Skin of body (tissue), 3 donors: ENCODE measurements at places on chromosomes 11 and 22.

GRCh38 chr11:103681855-103682254 lies 354.6 kb upstream of the DDI1 start:
- DNase-seq = no peak

- DNase-seq = peak; percentile 14
These were observed 12.7 kb downstream of the DUSP8 start for GRCh38 chr11:1559111-1559951.

- DNase-seq = no peak
These were observed 31.6 kb downstream of the CPT1A start for GRCh38 chr11:68810164-68810563.

DNA sequence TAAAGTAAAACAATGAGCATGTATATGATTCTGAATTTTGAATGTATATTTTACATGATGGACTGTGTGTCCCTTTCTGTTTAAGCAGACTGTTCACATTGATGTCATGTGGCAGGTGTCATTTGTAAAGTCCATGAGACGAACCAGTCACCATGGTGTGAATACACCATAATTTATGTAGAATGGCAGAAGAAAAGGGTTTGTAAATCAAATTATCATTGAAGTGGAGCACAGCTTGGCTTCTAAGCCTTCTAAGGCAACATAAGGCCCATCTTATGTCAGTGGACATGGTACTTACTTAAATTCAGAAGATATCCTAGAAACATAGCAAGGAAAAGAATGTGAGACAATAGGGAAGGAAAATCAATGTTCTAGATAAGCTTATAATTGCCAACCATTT lies 4.4 kb downstream of the MAP6 start:
- DNase-seq = no peak

GRCh38 chr11:63535734-63536133 lies 874 bp upstream of the PLAAT4 start:
- no peak for DNase-seq

GRCh38 chr11:59479906-59480305 lies 6.8 kb downstream of the OR4D10 start:
- no peak for DNase-seq

GRCh38 chr22:20752873-20753272 lies 21.0 kb upstream of the SERPIND1 start:
- no peak for DNase-seq

GRCh38 chr11:75035256-75035655 lies 46.5 kb downstream of the NEU3 start:
- no peak for DNase-seq

GRCh38 chr11:73342633-73343032 lies 33.6 kb upstream of the RELT start:
- DNase-seq = no peak

DNA sequence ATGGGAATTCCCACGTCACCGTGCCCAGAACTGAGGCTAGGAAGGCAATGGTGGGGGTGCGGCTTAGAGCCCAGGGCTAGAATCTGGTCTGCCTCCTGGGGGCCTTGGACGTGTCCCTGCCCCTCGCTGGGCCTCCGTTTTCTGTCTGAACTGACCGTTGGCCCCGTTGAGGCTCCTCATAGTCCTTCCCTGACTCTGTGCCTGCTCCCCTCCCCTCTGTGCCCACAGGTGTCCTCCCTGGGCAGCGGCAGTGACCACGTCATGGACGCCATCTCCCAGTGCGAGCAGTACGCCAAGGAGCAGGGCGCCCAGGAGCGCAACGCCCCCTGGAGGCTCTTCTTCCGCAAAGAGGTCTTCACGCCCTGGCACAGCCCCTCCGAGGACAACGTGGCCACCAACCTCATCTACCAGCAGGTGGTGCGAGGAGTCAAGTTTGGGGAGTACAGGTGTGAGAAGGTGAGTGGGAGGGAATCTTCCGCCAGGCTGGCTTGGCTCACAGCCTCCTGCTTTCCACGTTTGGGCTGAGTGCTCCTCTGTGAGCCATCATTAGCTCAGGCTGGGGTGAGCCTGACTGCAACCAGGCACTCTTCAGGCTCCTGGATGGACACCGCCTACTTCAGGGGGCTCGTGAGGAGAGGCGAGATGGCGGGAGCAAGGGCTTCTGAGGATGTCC lies 63.9 kb downstream of the MYO7A start:
- no peak for DNase-seq

DNA sequence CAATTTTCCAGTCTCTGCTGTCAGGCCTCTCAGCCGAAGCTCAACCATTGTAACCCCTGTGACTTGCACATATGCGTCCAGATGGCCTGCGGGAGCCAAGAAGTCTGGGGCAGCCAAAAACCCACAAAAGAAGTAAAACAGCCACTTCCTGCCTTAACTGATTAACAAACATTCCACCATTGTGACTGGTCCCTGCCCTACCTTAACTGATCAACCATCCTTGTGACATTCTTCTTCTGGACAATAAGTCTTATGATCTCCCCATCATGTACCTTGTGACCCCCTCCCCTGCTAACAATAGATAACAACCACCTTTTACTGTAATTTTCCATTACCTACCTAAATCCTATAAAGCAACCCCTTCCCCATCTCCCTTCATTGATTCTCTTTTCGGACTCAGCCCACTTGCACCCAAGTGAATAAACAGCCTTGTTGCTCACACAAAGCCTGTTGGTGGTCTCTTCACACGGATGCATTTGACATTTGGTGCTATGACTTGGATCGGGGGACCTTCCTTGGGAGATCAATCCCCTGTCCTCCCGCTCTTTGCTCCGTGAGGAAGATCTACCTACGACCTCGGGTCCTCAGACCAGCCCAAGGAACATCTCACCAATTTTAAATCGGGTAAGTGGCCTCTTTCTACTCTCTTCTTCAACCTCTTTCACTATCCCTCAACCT lies 1.3 kb upstream of the NDUFC2 start:
- DNase-seq = no peak

DNA sequence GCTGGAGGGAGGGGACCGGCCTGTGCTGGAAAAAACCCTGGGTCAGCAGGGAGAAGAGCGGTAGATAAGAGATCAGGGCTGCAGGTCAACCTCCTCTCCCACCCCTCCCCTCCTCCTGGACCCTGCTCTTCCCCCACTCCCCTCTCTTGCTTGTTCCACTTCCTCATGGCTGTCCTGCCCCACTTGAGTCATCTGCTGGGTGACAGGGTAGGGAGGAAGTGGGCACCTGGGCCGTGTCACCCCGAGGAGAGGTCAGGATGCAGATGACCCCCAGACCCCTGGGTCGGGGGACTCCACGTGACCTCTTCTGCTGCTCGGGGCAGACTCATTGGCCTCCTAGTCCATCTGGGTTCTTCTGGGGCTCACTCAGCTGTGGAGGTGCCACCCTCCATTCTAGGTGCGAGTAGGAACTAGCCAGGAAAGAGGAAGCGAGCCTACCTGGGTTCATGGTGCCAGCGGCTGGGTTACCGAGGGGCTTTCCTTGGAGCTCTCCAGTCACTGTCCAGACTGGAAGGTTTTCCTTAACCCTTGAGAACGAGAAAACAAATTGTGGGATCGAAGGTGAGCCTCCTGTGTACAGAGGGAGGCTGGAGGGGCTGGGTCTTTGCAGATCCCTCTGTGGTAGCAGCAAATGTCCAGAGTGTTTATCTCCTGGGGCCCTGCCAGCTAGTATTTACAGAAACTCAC lies 6.5 kb downstream of the APOL2 start:
- DNase-seq = no peak

DNA sequence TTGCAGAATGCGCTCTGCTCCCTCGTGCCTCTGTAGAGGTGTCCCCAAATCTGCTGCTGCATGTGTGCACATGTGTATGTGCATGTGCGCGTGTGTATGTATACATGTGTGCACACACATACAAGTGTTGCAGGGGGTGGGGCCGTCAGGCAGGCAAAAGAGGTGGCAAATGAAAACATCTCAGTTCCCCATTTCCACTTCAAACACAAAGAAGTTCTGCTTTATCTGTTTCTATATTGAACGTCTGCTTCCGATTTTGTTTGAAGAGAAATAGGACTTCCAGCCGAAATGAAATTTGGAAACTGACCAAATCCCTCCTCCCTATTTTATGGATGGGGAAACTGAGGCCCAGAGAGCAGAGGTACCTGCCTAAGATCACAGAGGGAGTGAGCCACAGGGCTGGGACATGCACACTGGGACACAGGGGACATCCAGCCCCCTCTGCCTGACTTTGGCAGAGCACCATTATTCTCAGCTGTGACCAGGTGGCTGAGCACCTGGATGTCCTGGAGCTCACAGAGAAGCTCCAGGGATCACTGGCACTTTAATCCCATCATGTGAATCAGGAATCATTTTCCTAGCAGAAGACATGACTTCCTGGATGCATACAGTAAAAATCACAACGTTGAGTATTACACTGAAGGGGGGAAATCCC lies 41.2 kb upstream of the ALX4 start:
- DNase-seq = no peak

DNA sequence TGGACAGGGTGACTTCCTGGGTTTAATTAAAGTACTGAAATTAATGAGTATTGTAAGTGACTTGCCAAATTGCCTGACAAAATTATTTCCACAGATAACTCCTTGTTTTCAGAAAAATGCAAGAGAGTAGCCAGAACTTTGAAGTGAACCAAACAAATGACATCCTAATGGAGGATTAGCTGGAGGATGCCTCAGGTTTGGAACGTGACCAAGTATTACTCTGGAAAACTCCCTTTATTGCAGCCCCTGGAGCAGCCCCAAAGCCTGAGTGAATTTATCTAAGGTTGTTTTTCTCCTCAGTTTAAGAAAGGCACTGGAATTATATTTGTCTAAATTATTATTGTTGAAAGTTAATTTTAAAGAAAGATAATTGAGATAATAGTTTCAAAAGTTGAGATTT lies 343.6 kb upstream of the MTNR1B start:
- no peak for DNase-seq

- no peak for DNase-seq
These were observed 505.3 kb downstream of the SOX6 start for GRCh38 chr11:15851051-15851498.

- no peak for DNase-seq
These were observed 17.6 kb upstream of the CLPB start for GRCh38 chr11:72451831-72452376.

GRCh38 chr22:36563001-36563400 lies 34.0 kb upstream of the EIF3D start:
- DNase-seq = no peak

DNA sequence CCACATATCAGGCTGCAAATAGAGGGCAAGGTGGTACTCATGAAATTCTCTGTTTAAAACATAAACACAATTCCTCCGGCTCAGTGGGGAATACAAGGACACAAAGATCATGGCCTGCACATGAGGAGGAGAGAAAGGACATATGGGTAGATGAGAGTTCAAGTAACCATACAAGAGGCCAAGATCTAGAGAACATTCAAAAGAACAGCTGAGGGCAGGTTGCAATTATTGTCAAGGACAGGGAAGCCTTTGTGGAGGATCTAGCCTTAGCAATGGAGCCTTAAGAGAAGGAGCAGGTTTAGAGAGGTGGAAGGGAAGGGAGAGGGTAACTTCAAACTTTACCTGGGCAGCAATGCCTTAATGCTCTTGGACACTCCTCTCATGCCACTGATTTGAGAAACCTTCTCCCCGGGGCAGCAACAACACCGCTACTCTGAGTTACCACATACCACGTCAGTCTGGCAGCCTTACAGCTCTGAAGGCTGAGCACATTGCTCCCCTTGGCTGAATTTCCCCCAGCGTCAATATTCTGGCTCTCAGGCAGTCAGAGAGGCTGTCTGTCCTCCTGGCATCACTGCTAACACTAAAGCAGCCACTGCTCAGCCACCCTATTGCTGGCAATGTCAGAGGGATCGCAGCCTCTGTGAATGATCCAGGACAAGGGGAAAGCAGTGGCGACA lies 55.5 kb downstream of the CLPB start:
- DNase-seq = no peak

- no peak for DNase-seq
These were observed 19.8 kb upstream of the RAPSN start for GRCh38 chr11:47468598-47469214.

GRCh38 chr11:66860449-66860831 lies 3.6 kb downstream of the LRFN4 start:
- no peak for DNase-seq

GRCh38 chr11:69931994-69932910 lies 113.0 kb upstream of the FGF3 start:
- DNase-seq = no peak

DNA sequence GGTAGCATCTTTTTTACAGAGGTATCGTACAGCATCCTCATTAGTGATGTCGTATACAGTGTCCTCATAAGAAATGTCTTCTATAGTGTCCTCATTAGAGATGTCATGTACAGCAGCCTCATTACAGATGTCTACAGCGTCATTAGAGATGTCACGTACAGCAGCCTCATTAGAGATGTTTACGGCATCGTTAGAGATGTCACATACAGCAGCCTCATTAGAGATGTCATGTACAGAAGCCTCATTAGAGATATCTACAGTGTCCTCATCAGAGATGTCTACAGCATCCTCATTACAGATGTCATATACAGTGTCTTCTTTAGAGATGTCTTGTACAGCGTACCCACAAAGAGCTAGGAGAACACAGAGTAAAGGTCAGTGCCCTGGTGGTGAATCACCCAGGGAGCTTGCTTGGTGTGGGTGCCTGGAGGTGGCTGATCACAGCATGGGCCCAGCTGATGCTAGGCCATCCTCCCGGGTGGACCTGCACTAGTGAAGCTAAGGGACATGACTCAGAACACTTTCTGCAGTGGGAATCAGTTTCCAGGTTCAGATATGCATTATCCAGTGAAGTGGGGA lies 109.2 kb downstream of the IGLL1 start:
- DNase-seq = no peak

DNA sequence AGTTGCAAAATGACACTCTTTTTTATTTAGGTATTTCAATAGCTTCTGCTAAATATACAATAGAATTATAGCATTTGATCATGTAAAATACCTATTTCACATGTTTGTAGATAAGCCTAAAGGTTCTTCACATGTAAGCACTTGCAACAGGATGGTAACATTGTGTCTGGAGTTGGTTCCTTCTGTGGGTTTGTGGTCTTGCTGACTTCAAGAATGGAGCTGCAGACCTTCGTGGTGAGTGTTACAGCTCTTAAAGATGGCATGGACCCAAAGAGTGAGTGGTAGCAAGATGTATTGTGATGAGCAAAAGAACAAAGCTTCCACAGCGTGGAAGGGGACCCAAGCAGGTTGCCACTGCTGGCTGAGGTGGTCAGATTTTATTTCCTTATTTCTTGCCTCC lies 246.4 kb upstream of the PDGFD start:
- no peak for DNase-seq

GRCh38 chr11:113578033-113578380 lies 102.8 kb upstream of the DRD2 start:
- DNase-seq = no peak

- DNase-seq = no peak
These were observed 57.2 kb downstream of the PPFIA1 start for GRCh38 chr11:70327717-70328116.
